ENCODE measurements at places on chromosomes 2 and 18. TPM values are rescaled to one million over a fixed set of nuclear protein-coding genes. Genes with fewer than 3 reads are reported as not detected.

- DNase-seq = no peak
Observed at GRCh38 chr2:13542642-13543041, 825.9 kb downstream of the TRIB2 start.

DNA sequence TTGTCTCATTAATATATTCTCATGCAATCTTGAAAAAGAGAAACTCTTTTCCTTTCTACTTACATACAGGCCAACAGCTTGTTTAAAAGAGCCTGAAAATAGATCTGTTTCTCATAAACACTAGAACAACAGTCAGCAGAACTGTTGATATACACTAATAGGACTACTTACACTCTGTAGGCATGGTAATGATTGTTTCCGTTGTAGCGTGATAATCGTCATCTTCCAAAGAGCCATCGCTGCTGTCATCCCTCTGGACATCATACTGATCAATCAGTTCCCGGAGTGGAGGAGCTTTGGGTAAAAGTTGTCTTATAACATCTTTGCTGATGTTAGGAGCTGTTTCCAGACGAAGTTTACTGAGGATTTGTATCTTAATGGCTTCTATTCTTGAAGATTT lies 476 bp downstream of the MSTN start:
- DNase-seq = no peak

- DNase-seq = no peak
Observed at GRCh38 chr2:117702098-117702497, 112.4 kb upstream of the DDX18 start.

NCKAP5 gene
- polyA plus RNA-seq = 0.34 TPM

GRCh38 chr2:38440655-38441054 lies 63.6 kb upstream of the ATL2 start:
- DNase-seq = no peak

GRCh38 chr2:163351143-163351542 lies 384.7 kb downstream of the FIGN start:
- peak; percentile 13 for DNase-seq

RGPD3 gene
- polyA plus RNA-seq = not detected
